ENCODE measurements at places on chromosomes 5 and 9. TPM values are rescaled to one million over a fixed set of nuclear protein-coding genes. Genes with fewer than 3 reads are reported as not detected.

GRCh38 chr5:38872826-38873225 is 27.0 kb downstream of the OSMR start:
- DNase-seq: no peak

DNA sequence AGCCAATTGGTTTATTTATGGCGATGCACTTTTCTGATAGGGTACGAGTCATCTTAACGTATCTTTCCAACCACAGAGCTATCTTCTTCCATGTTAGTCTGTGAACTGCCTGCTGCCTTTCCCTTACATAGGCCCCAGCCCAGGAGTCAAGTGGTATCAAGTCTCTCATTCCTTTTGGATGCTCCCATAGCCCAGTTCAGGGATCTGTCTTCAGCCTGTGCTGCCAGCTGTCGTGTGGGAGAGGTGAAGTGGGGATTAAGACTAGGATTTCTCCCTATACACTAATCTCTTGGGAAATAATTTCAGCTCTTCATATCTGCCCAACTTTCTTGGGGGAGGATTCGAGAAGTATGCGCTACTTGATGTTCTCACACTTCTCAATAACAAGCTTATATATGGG is 475.7 kb downstream of the EBF1 start:
- no peak for DNase-seq

GRCh38 chr5:78003919-78004318 is 227.8 kb upstream of the TBCA start:
- no peak for DNase-seq

GRCh38 chr5:122252319-122252718 is 59.7 kb upstream of the SNCAIP start:
- DNase-seq: no peak

DNA sequence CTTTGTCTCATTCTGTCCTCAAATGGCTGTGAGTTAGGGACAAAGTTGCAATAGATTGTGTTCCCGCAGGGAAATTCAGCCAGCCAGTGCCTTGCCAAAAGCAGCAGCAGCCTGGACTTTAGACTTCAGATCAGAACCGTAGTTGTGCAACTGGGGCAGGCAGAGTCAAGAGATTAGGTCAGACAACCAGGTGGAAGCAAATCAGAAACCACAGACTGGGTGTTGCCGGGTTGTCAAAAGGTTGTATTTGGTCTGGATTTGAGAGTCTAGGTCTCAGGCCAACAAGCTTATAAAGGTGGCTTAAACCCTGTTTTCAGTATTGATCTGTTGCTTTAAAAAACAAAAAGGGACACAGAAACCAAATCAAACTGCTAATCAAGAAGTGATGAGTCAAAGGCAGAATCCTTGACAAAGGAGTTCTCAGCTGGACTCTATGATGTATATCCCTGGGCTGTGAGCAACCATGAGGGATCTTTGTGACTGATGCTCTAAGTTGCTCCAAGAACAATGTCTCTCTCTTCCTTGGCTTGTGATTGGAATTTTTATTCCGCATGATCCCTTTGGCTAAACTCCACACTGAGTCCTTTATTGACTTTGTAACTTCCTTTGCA is 20.9 kb downstream of the RFK start:
- peak; percentile 46 for DNase-seq

DNA sequence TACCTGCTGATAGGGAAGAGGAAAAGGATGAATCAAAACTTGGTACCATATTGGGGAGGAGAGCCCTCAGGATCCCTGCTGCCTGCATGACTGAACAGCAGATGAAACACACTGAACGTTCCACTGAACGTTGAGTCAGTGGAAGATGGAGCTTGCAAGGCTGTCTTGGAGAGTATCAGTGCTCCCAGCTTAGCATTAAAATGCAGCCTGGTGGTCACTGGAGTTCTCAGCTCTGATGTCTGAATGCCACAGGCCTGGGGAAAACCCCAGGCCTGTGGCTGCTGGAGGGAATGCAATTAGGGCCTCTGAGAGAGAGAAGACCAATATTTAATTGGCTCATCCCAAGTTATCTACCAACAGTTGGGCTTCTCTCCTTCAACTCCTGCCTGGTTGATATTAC is 54.5 kb downstream of the PDE4D start:
- no peak for DNase-seq

- peak; percentile 57 for DNase-seq
These were observed 71.0 kb upstream of the PLPP6 start for GRCh38 chr9:4591123-4591500.

DNA sequence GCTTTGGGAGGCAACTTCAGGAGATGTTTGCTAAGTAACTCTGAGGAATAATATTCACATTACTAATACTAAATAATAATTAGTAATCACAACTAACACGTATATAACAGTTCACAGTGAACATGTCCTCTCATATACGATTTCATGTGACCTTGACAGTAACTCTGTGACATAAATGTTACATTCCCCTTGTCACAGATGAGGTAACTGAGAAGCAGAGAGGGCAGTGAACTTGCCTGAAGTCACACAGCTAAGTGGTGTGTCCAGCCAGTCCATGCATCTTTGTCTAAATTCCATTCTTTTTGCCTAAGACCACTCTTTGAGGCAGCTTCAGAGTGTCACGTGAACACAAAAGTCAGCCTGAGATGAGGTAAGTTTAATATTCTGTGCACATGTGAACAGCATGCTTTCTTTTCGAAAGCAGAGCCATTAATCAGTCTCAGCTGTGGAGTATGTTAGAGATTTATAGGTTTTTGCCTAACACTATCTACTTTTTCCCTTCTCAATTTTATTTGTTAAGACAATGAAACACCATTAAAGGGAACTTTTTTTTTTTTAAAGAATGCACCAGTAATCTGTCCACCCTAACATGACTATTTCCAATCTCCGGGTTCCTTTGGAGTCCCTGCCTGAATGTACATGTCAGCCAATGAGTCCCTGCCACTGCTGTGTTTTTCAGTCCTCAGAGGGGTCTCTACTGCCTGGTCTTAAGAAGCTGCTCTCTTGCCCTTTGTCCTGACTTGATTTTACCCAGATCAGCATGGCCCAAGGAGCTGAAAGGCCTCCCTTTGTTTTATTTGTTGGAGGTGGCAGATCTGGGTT is 43.5 kb downstream of the SH3PXD2B start:
- DNase-seq: no peak

DNA sequence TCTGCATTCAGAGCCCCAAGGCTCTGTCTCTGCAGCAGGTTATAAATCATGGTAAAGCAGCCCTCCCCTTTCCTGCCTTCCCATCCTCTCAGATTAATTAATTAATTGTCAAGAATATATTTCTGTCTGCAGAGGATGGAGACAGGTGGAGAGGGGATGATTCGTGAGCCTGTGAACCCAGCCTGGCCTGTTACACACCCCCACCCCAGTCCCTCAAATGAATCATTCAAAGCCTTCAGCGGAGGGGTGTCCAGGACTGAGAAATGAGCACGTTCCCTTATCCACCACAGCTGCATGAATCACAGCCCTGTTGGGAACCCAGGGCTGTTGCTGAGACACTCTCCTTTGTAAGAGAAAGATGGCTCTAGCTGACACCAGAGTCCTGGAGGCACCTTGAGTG is 56.0 kb downstream of the NIPAL4 start:
- DNase-seq: no peak

DNA sequence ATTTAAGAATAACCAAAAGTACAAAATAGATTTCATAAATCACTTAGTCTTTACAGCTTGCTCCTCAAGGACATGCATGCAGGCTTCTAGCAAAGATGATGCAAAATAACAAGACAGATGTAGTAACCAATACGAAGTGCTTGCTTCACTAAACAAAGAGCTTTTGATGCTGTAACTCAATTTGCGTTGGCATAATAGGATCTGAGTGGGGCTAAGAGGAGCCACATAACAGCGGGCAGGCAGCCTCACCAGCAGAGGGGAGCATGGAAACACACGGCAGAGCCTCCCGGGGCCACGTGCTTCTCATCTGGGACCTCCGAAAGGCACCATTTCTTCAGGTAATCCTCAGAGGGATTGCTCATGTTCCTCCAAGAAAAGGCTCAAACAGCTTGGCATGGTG is 139.7 kb downstream of the C5orf15 start:
- DNase-seq: no peak

DNA sequence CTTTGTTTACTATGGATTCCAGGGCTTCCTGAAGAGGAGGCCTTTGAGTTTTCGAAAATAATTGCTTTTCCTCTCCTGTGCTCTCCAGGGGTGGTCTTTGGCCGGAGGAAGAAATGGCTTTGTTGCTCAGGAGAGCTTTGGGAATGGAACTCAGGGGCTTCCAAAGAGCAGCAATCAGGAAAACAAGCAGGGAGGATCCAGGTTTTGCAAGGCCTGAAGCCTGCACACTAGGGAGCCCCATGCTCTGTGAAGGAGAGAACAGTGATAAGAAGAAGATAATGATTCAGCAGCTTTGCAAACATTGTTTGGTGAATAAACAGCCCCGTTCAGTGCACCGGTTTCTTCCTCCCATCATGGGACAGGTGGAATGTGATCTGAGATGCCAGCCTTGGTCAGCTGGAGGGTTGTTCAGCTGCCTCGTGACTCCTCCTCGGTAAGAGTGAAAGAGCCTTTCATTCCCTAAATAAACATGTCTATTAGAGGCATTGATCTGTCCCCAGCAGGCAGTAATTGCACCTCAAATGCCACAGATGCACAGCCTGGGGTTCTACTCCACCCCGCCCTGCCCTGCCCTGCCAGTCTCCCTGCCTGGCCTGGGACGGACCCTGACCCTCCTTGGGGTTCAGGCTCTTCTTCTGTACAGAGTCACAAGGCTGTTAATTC is 11.5 kb upstream of the ALDH1B1 start:
- no peak for DNase-seq

GRCh38 chr9:124939944-124940343 is 939 bp downstream of the GOLGA1 start:
- no peak for DNase-seq

GRCh38 chr5:22465177-22465576 is 388.0 kb downstream of the CDH12 start:
- DNase-seq: no peak

DNA sequence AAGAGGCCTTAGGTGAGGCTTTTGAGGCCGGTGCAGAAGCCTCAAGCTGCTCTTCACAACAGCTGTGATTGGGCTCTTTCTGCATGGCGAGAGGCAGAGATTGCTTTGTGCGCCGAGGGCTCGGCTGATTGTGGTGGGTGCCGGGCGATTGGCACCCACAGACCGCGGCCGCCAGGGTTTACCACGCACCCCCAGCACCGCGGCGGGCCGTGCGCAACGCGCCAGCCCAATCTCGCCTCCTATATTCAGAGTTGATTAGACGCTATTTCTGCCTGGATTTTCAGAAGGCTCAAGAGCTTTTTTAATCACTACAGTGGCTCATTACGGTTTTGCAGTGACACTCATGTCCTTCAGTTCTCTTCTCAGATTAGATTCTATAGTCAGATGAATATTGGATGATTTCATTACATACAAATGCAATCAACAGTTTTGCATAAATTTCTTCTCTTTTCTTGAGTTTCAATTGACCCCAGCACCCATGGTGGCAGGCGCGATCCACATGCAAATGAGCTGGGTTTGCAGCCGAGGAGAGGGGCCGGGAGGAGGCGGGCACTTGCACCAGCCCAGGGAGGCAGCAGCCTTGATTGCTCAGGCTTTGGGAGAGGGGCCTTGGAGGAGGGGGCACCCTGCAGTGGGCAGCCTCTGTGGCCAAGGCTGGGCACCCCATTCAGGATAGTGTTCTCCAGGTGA is 33.8 kb upstream of the PTGS1 start:
- no peak for DNase-seq

GRCh38 chr9:121545875-121546423 is 46.3 kb upstream of the GGTA1 start:
- peak; percentile 96 for DNase-seq

- no peak for DNase-seq
These were observed 79.3 kb upstream of the SPEF2 start for GRCh38 chr5:35538198-35538931.

DNA sequence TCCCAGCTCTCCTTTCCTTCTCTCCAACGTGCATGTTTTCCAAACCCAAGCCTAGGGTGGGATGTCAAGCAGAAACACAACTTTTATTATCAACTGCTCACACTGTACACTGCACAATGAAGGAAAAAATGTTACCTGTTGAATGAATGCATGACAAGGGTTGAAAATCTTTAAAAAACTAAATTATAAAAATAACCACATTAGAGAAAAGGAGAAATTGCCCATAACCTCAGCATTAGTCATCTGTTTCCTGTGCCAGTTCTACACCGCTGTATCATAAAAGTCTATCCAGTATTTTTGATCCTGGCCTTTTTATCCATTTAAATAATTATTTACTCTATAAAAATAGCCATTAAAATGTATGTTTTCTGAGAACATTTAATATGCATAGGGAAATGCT is 101.1 kb downstream of the APBA1 start:
- DNase-seq: no peak

DNA sequence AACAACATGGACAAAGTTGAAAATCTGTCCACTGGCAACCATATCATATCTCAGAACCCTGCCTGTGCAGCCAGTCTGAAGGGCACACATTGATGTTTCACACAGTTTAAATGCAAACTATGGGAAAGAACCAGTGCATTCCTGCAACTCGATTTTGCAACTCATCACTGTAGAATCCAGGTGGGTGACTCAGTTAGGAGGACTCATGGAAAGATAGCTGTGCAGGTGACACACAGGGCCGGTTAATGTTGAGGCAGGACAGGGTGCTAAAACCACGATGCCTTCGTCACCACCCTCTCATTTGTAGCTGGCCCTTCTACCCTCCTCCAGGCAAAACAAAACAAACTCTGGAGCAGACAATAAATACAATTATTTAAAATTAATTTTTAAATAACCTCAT is 62.8 kb downstream of the TLE1 start:
- DNase-seq: no peak

- no peak for DNase-seq
These were observed 509.4 kb downstream of the BNC2 start for GRCh38 chr9:16361118-16361517.

DNA sequence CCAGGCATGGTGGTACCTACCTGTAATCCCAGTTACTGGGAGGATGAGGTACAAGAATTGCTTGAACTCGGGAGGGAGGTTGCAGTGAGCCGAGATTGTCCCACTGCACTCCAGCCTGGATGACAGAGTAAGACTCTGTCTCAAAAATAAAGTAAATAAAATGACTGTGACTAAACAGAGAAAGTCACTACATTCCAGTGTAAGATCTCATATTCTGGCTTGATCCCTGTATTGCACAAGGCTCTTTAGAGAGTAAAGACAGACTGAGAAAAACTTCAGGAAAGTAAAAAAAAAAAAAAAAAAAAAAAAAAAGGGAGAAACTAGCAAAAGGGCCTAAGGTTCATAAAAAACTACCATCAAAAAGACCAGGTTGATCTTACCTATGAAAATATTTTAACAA is 106.6 kb upstream of the PJA2 start:
- DNase-seq: no peak

GRCh38 chr9:138077898-138078540 is 200.4 kb downstream of the CACNA1B start:
- DNase-seq: no peak

GRCh38 chr9:20884985-20885593 is 146.4 kb downstream of the HACD4 start:
- DNase-seq: peak; percentile 42

The IGFBPL1 gene
- 1.6 TPM for polyA plus RNA-seq

The PCDHA6 gene
- 0.47 TPM for polyA plus RNA-seq

The CER1 gene
- polyA plus RNA-seq: 0.32 TPM

The ANKRD33B gene
- 0.62 TPM for polyA plus RNA-seq

The TYRP1 gene
- polyA plus RNA-seq: 8.7 TPM
